ENCODE measurements at places on chromosomes 2 and 18.

DNA sequence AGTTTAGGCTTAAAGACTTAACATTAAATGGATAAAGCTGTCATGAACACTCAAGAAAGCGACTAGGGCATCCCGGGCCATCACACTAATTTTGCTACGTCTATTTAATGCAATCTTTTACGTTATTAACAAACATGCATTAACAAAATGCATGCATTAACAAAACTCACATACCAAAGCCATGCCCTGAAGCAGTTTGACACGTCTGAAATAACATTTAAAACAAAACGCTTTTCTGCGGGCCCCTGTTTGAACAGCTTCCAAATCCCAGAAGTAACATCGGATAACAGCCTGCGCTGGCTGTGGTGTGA is 458 bp downstream of the B4GALT6 start:
- no peak for DNase-seq

DNA sequence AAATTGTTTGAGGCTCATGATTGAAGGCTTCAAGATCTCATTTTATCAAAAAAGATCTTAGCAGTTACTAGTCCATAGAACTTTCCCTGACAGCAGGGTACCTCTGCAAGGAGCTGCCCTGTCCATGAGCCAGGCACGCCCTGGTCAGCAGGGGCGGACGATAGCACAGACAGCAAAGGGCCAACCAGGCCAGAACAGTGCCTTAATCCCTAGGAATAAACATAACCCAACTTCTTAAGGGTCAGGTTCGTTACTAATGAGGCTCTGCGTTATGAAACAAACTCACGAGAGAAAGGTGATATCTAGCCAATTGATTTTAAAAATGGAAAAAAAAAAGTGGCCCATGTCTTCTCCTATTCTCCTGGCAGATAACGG is 59.2 kb downstream of the BCL2 start:
- no peak for DNase-seq

DNA sequence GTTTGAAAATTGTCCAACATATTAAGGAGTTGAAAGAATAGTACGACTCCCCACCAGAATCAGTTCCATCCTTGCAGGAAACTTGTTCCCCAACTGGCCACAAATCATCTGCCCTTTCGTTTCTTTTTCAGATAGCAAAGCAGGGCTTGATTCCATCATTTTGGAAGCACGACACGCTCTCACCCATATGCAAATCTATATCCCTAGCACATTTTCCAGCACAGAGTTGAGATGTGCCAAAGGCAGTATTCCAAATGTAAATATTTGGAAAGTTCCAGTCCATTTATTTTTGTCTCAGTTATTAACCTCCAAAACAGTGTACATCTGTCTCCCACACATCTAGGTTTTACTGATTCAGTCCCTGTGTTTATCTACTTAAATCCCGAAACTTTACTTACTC is 128.8 kb upstream of the BCL2L11 start:
- no peak for DNase-seq

- no peak for DNase-seq
Observed at GRCh38 chr2:211609127-211609526, 929.5 kb downstream of the ERBB4 start.

DNA sequence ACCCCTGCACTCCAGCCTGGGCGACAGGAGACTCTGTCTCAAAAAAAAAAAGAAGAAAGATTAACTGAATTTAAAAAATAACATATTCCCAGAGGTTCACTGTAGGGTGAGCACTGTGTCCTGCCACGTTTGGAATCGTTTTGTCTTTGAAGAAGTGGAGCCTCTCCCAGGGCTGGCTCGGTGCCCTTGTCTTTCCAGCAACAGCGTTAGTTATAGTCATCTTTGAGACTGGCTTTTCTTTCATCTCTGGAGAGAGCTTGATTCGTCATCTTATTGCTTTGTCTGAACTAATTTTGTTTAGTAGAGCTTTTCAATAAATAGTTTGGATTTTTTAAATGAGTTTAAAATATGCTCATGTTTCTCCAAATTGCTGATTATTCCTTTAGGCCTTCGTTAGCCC is 50.5 kb downstream of the IMPA2 start:
- DNase-seq = no peak

DNA sequence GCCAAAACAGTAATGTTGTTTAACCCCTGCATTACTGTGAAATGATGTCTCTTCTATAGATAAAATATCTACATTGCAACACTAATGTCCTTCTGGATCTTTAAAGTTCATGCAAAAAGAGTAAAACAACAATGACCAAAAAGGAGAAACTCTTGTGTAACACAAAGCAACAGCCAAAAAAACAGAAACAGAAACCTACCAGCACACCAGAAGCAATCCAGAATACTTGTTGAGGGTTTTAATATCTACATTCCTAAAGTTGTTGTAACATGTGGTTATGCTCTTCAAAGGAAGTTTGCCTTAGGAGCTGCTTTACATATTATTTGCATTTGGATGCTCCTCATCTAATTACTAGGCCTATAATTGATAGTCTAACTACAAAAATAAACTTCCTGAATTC is 157.2 kb downstream of the BABAM2 start:
- DNase-seq = no peak

- no peak for DNase-seq
Observed at GRCh38 chr2:76180676-76181075, 470.0 kb upstream of the GCFC2 start.

- DNase-seq = no peak
Observed at GRCh38 chr2:223076573-223076972, 24.6 kb downstream of the KCNE4 start.

DNA sequence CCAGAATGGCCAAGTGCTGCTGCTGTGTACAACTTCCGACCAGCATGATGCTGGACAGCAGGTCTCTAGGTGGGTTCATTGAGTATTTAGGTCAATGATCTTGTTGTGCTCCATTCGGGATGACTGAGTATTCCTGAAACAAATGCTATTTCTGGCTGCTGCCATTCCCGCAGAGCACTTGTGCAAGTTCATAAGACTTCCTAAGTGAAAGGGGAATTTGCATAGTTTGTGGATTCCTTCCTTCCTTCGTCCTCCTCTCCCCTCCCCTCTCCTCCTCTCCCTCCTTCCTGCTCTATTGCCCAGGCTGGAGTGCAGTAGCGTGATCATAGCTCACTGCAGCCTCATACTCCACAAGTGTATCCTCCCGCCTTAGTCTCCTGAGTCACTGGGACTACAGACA is 40.4 kb downstream of the LDLRAD4 start:
- DNase-seq = no peak

DNA sequence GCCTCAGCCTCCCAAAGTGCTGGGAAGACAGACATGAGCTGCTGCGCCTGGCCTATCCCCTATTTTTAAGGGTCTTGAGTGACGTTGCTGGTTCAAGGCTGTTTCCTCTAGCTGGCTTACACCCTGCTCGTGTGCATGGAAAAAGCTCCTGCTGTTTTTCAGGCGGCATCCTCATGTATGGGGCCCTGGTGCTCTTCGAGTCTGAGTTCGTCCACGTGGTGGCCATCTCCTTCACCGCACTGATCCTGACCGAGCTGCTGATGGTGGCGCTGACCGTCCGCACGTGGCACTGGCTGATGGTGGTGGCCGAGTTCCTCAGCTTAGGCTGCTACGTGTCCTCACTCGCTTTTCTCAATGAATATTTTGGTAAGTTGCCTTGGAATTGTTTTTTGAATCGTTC is 22.0 kb upstream of the NFATC1 start:
- DNase-seq = no peak
